ENCODE measurements at places on chromosomes 7 and 10. TPM values are rescaled to one million over a fixed set of nuclear protein-coding genes. Genes with fewer than 3 reads are reported as not detected.

ZNF727 gene
- total RNA-seq: 3.1 TPM

GRCh38 chr7:151863386-151864079, 13.4 kb downstream of the PRKAG2 start:
- DNase-seq: no peak

GRCh38 chr10:114195079-114195478, 15.9 kb downstream of the TDRD1 start:
- no peak for DNase-seq

GRCh38 chr10:76786504-76787072, 851.0 kb downstream of the KCNMA1 start:
- no peak for DNase-seq

ZNF488 gene
- 0.96 TPM for total RNA-seq

GRCh38 chr10:117861329-117861728, 185.4 kb downstream of the RAB11FIP2 start:
- DNase-seq: no peak

DNA sequence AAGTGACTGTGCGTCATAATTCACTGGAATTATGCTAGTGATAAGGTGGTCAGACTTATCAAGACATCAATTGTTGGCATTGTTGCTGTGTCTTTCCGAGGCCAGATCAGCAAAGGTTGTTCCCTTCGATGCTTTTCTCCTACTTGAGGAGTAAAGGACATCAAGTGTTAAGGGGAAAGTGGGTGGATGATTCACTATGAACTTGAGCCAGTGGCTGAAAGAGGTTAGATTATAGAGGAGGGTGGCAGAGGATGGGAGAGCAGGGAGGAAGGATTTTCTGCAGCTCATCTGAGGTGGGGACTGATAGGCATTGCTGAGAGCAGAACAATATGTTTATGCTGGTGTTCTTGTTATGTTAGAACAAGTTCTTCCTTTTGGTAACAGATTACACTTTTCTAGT, 131.4 kb upstream of the AGR3 start:
- no peak for DNase-seq

GRCh38 chr7:27875061-27875460, 135.1 kb downstream of the TAX1BP1 start:
- no peak for DNase-seq

- no peak for DNase-seq
Measured at GRCh38 chr10:96288151-96288621, 16.0 kb upstream of the DNTT start.

DNA sequence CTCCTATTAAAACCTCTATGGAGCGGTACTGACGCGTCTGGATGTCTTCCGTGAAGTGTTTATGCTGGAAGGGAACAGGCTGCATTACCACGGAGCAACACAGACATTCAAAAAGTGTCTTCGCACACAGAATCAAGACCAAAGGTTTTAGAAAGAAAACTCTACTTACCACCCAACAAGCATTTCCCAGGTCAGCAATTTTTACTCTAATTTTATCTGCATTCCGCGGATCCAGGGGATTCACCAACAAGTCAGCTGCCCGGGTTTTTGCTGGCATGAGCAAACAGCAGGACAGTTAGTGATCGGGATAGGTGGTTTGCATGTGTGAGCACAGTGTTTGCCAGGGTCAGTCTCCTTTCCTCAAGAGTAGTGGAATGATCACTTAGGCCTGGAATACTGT, 118.8 kb downstream of the KMT2E start:
- DNase-seq: no peak

- no peak for DNase-seq
Measured at GRCh38 chr7:25722856-25723255, 429.1 kb upstream of the NFE2L3 start.

DNA sequence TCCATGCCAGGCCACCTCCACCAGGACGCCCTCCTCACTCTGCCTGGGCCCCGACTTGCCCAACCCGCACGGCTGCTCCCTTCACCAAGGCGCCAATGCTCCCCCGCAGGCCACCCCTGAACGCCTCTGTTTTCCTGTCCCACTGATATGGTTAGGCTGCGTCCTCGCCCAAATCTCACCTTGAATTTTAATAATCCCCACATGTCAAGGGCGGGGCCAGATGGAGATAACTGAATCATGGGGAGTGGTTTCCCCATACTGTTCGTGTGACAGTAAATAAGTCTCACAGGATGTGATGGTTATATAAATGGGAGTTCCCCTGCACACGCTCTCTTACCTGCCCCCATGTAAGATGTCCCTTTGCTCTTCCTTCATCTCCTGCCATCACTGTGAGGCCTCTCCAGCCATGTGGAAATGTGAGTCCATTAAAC, 29.8 kb downstream of the RSU1 start:
- DNase-seq: no peak

CPA2 gene
- 1.9 TPM for total RNA-seq

TLX1 gene
- total RNA-seq: 3.4 TPM

ELAPOR2 gene
- total RNA-seq: 9.4 TPM

TPK1 gene
- total RNA-seq: 13.5 TPM

RTKN2 gene
- 5.1 TPM for total RNA-seq

PRKG1 gene
- 144 TPM for total RNA-seq

GRCh38 chr7:102028206-102028826, 210.9 kb downstream of the CUX1 start:
- no peak for DNase-seq

FFAR4 gene
- total RNA-seq: 0.96 TPM

DNA sequence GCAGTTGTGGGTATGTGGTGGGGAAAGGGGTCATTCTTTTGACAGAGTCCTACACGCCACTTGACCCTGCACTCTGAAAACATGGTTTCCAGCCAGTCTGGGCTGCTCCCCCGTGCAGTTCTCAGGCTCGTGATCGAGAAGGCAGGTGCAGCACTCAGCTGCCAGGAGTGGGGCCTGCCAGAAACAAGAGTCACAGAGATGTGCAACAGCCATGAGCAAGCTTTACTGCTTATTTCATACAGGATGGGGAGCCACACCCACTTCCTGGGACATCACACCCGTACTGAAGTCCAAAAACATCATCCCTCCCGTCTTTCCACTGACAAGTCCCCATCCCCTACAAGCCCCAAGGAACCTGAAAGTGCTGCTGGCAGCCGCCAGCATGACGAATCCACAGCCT, 9.3 kb downstream of the ATG9B start:
- no peak for DNase-seq

CTAGE4 gene
- 17.8 TPM for total RNA-seq

- DNase-seq: no peak
Measured at GRCh38 chr7:70053421-70053820, 455.1 kb downstream of the AUTS2 start.

DNA sequence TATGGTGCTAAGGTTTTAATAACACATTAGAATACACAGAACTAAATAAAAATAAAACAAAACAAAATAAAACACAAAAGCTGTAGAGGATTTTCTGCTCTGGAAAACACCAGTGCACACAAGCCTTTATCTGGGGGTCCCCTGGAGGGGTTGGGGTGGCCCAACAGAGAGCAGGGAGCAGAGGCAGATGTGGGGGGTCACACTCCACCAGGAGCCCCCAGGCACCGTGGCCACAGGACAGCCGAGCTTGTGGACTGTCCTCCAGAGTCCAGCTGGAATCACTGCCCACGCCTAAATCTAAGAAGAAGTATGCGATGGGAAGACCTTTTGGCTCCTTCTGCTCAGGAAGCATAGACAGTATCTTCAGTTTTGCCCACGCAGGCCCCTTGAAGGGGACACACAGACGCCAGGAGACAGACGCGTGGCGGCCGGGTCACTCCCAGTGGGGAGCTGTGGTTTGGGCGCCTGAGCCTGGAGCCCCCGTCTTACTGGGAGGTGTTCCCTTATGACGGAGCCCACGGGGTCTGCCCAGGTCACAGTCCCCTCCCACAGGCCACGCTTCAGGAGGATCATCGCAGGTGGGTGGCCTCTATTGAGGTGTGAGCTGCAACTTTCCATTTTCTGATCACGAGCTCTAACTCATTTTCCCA, 595.0 kb downstream of the PTPRN2 start:
- no peak for DNase-seq

MMD2 gene
- 0.24 TPM for total RNA-seq

DNA sequence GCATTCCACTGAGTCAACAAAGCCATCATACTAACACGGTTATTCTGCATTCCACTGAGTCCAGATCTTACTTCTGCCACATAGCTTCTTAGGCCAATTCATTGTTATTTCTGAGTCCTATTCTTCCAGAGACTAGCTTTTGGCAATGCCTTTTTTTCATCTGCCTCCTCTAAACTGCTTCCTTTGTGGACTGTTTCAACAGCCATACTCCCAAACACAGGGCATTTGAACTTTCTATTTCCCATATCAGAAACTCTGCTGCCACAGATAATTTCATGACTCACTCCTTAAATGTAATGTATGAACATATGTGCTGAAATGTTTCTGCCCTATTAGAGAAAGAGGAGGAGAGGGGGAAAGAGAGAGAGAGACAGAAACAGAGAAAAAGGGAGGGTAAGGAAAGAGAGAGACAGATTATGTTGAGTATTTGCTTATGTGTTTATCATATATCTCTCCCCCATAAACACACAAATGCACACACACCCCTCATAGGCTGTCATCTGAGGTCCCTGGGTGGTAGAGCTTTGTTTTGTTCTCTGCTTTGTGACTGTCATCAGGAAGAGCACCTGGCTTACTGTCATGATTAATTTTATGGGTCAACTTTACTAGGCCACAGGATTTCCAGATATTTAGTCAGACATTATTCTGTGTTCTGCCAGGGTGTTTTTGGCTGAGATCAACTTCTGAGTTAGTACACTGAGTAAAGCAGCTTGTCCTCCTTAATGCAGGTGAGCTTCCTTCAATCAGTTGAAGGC, 308.0 kb upstream of the KCND2 start:
- DNase-seq: no peak

DNA sequence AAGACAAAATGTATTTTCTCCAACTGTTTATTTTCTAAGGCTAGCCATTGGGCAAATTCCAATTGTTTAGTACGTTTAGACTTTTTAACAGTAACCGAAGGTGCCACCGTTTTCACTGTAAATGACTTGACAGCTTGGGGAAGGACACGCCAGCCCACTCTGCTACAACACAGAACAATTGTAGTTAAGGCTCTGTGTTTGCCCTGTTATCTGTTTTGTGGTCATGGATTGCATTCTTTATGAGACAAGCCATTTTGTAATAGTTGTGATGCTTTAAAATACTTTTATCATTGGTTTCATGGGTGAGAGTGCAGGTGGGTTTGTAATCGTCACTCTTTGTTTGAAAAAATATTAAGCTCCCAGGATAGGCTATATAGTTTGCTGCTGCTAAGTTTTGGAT, 6.6 kb upstream of the PITRM1 start:
- no peak for DNase-seq

CCL26 gene
- not detected for total RNA-seq

- DNase-seq: no peak
Measured at GRCh38 chr7:95594185-95594584, 2.1 kb downstream of the PDK4 start.

LRRC18 gene
- total RNA-seq: 0.48 TPM

DNA sequence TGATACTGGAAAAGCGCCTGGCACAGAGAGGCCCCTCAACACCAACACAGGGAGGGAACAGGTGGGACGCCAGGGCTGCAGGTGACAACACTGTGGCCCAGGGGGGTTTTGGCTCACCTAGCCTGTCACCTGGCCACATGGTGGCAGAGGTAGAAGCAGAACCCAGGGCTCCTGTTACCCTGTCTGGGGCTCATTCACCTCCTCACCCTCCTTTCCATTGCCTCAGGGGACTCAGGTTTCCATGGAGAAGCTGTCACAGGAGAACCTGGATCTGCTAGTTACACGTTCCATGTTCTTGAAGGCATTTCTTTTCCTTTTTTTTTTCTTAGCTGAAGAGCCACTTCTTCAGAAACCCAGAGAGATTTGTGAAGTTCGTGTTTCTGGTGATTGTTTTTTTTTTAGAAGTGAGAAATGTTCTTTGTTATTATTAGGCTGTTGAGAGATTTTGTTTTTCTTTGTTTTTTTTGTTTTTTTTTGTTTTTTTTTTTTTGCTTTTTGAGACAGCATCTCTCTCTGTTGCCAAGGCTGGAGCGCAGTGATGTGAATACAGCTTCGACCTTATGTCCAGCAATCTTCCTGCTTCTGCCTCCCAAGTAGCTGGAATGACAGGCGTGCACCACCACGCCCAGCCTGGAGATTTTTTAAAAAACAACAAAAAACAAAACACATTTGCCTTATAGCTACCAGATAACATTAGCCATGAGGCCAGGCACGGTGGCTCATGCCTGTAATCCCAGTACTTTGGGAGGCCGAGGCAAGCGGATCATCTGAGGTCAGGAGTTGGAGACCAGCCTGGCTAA, 16.0 kb downstream of the DENND2A start:
- DNase-seq: peak; percentile 68

GRCh38 chr10:11913079-11913641, 90.0 kb downstream of the PROSER2 start:
- DNase-seq: peak; percentile 70

DNA sequence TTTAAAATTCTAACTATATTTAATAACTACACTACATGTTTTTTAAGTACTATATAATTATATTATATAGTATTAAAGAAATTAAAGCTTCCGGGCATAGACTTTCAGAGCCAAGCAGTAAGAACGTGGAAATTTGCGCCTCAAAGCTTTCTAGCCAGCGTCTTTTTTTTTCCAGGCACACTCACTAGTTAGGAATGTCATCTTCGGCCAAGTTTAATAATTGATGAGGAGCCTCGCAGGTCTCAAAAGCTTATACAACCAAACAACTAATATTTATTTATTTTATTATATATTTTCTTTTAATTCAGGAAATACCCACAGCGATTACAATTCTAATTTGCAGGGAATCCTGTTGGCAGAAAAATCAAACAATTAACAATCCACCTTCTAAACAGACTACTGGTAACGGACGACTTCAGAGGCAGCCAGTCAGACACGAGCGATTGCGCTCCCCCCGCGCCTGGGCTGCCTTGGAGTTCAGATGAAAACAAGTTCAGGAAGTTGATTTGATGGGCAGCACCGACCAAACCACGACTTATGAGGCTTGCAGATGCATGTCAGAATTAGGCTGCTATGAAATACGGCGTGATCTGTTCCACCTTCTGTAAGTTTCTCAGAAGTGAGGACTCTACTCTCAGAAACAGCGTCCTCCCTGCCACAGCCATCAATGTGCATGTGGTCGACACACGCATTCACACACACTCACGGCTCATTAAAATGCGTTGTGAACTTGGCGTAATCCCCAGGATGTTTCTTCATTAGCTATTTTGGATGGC, 431.8 kb upstream of the MGMT start:
- no peak for DNase-seq

ANTXRL gene
- total RNA-seq: 0.48 TPM

DNA sequence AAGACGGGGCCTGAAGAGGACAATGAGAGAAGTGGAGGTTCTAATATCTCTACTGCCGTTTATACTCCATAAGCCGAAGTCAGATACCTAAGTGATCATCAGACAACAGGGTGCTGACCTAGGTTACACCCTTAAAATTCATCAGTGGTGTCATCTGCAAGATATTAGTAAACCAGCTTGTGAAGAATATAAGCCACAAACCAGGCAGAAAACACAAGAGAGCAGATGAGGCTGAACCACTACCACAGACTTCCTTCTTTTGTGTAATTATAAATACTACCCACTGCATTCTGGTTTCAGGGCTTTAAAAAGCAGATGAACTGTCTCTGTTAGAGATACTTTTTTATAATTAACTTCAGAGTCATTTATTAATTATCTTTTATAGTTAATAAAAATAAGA, 69.0 kb upstream of the LRRC17 start:
- no peak for DNase-seq

Measured in umbilical cord (tissue), 2 donors.